Colonic mucosa (tissue), 4 donors: ENCODE measurements at places on chromosomes 4 and X. TPM values are rescaled to one million over a fixed set of nuclear protein-coding genes. Genes with fewer than 3 reads are reported as not detected.
A peak's percentile ranks its signal among the peaks of the same experiment; 100 is the strongest.

DNA sequence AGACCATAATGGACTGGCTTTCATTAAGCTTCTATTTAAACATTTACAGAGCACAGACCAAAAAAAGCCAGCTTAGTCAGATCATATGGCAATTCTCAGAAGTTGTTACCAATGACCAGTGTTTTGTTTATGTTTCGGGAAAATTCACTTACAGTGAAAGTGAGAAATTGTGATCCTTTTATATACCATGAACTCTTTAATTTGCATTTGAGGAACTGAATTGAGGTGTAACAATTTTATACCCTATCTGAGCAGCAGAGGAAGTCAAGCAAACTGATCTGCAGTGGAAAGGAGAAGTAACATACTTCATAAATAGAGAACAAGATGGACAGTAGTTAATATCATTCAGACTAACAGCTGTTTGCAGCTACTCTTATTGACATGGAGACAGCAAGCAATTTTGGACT lies 97.1 kb downstream of the TMA16 start:
- no peak for DNase-seq

SPANXA1 gene
- total RNA-seq, result not detected

DNA sequence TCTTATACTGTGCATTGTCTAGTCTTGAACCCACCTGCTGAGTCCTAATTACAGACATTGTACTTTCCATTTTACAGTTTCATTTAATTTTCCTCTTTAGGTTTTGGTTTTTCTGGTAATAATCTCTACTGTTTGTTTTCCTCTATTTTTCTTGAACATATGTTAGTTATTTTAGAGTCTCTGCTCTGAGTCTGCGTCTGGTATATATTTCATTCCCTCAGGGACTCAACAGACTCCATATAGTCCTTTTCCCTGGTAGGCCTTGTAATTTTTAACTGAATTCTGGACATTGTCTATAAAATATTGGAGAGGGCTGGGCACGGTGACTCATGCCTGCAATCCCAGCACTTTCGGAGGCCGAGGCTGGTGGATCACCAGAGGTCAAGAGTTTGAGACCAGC lies 121.8 kb upstream of the STOX2 start:
- DNase-seq, result peak; percentile 12

G3BP2 gene
- 183 TPM for total RNA-seq

GRCh38 chrX:7201496-7201895 lies 53.5 kb upstream of the PUDP start:
- no peak for DNase-seq

HTR2C gene
- not detected for total RNA-seq

GRCh38 chr4:133102043-133102442 lies 47.1 kb upstream of the PCDH10 start:
- no peak for DNase-seq
